ENCODE measurements at places on chromosomes 3 and 15.
A peak's percentile ranks its signal among the peaks of the same experiment; 100 is the strongest.

DNA sequence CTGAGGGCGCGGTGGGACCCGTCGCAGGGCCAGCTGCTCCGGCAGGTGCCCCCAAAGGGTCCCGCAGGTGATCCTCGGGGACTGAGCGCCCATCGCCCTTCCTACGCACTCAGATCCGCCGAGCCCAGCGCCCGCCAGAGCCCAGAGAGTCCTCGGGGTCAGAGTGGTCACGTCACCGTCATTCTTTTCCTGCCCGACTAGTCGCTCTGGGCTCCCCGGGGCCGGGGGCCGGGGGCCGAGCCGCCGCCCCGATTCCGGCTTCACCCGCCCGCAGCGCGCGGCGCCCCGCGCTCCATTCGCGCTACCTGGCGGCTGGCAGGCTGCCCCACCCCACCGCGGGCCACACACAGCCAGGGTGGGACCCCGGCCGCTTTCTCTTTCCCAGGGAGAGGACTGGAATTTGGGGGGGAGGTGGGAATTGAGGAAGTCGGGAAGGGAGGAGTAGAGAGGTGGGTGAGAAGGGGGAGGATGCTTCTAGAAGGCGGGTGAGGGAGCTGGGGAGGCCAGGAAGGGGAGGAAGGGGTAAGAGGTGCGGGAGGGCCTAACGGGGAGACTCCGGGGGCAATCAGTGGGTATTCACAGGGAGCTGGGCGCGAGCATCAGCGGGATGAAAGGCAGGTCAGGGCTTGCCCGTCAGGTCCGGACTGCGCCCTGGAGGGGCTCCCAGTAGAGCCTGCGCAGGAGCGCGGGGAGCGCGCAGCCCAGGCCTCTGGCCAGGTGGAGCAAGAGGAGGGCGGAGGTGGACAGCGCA is 36.1 kb upstream of the EPHB3 start:
- DNase-seq = peak; percentile 45

- no peak for DNase-seq
Measured at GRCh38 chr15:40256638-40257235, 17.9 kb downstream of the PAK6 start.

DNA sequence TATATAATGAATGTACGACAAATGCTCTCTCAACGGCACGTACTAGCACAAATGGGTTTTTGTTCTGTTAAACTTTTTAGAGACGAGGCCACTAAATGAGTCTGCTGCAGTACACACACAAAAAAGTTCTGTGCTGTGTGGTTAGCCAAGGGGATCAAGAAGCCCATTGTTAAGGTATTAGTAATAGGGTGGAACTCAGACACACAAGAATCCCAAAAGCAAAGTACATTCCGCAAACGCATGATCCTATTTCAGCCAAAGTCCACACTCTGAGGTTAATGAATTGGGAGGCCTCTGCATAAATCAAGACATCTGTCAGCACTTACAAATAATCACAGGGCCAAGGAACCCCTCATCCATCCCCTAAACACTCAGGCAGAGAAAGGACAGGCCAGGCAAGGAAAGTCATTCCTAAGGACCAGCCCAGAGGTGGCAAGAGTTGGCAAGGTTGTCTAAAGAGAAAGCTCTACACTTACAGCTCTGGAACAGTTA is 12.1 kb downstream of the OSBPL10 start:
- DNase-seq = peak; percentile 30

DNA sequence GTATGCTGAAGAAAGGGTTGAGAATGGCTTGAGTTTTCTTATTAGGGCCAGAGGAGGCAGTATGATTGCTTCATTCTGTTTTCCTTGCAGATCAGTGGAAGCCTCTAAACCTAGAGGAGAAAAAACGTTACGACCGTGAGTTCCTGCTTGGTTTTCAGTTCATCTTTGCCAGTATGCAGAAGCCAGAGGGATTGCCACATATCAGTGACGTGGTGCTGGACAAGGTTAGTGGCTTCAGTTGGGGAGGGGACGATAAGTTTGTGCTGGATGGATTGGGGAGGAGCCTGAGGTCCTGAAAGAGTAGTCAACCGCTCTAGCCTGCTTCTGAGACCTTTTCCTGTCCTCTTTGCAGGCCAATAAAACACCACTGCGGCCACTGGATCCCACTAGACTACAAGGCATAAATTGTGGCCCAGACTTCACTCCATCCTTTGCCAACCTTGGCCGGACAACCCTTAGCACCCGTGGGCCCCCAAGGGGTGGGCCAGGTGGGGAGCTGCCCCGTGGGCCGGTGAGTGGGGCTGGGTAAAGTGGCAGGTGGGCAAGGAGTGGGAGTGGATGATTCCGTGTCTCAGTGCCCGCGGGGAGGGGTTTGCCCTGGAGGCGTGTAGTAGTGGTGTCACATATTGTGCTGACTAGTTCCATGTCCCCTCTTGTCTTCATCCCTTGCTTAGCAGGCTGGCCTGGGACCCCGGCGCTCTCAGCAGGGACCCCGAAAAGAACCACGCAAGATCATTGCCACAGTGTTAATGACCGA is 8.5 kb downstream of the EIF4G1 start:
- DNase-seq = no peak

GRCh38 chr15:62769604-62770003 is 272.9 kb upstream of the TPM1 start:
- no peak for DNase-seq
